Activated T-helper 2 cell treated with anti-CD3 and anti-CD28 coated beads, Interferon-gamma antibody, Interleukin-2, Interleukin-4, amounts not matched to agents 10 μg/mL and 5 μg/mL and 100 μg/mL, durations not matched to agents 14 hours and 24 hours and 36 hours (primary cell): ENCODE measurements at places on chromosomes 2 and 18.

- DNase-seq: no peak
These were observed 154.1 kb upstream of the MMADHC start for GRCh38 chr2:149741646-149742045.

GRCh38 chr2:155846259-155846658 lies 486.3 kb downstream of the NR4A2 start:
- no peak for DNase-seq

- no peak for DNase-seq
These were observed 76.3 kb upstream of the DAPL1 start for GRCh38 chr2:158718851-158719250.

DNA sequence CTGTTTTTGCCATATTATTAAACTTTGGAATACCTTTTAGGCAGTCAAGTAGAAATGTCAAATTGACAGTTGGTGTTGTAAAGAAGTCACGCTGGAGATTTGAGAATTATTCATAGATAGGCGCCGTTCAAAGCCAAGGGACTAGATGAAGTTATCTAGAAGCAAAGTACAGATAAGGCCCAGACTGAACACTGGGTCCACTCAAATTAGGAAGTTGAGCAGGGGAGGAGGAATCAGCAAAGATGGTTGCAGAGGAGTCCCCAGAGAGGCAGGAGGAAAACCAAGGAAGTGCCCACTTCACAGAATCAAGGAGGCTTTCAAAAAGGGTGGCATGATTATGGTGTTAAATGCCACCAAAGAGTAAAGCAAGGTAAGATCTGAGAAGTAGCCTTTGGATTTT lies 9.6 kb upstream of the ALS2 start:
- DNase-seq: no peak

GRCh38 chr2:170206246-170206645 lies 28.3 kb downstream of the MYO3B start:
- no peak for DNase-seq
